ENCODE measurements at places on chromosomes 4 and X. TPM values are rescaled to one million over a fixed set of nuclear protein-coding genes. Genes with fewer than 3 reads are reported as not detected.

The PNMA6A gene
- 1.1 TPM for total RNA-seq

The LRRC66 gene
- total RNA-seq, result 0.30 TPM

The TRAPPC2 gene
- 21.4 TPM for total RNA-seq

The LINC00632 gene
- total RNA-seq, result 2.6 TPM

The IQCM gene
- total RNA-seq, result not detected

The IDH3G gene
- 43.8 TPM for total RNA-seq

The MTTP gene
- total RNA-seq, result not detected

The LEF1 gene
- total RNA-seq, result not detected

The MAOB gene
- total RNA-seq, result under 0.01 TPM

The RNF175 gene
- total RNA-seq, result not detected

The DOCK11 gene
- 0.76 TPM for total RNA-seq

The HSFX1 gene
- total RNA-seq, result under 0.01 TPM

The PNMA6F gene
- total RNA-seq, result not detected
